ENCODE measurements at places on chromosomes 12 and 14.

GRCh38 chr12:3042394-3042793 is 34.8 kb upstream of the TSPAN9 start:
- no peak for DNase-seq

DNA sequence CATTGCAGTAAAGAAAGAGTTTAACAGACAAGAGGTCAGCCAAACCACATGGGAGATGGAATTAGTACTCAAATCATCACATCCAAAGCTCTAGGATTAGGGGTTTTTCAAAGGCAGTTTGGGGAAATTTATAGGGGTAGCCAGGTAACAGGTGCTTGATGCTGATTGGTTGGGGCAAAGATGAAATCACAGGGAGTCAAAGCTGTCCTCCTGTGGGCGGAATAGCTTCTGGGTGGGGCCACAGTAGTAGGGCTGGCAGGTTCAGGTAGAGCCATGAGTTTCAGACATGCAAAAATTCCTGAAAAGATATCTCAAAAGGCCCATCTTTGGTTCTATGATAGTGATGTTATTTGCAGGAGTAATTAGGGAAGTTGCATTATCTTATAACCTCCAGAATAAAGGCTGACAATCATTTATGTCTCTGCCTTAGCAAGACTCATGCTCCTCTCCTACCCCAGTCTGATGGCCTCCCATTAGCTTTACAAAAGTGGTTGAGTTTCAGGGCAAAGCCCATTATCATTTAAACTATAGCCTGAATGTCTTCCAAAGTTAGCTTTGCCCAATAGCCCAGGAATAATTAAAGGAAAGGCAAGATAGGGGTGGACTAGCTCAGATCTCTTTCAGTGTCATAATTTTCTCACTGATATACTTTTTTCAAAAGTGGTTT is 42.1 kb upstream of the CNTN1 start:
- no peak for DNase-seq

DNA sequence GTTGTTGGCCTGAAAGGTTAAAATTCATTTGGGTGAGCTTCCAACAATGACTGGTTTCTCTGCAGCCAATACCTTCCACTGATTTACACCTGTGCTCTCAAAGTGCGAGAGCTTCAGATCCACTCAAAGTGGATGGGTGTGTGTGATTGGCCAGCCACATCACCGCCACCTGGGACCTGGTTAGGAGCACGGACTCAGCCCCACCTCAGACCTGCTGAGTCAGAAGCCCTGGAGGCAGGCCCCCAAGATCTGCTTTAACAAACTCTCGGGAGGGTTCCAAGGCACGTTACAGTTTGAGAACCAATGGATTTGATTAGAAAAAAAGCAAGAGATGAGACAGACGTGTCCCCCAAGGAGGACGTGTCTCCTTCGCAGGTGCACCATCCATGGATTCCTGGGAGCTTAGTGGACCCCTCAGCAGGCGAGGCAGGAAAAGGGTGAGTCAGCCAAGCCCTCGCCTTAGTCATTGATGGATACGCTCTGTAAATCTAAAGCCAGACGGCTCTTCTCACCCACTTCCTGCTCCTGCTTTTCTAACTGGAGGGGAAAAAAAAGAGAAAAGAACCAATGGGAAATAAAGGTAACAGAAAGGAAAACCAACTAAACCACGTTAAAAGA is 24.5 kb downstream of the FZD10 start:
- DNase-seq = no peak

GRCh38 chr12:130463818-130464670 is 126.4 kb downstream of the PIWIL1 start:
- DNase-seq = no peak

DNA sequence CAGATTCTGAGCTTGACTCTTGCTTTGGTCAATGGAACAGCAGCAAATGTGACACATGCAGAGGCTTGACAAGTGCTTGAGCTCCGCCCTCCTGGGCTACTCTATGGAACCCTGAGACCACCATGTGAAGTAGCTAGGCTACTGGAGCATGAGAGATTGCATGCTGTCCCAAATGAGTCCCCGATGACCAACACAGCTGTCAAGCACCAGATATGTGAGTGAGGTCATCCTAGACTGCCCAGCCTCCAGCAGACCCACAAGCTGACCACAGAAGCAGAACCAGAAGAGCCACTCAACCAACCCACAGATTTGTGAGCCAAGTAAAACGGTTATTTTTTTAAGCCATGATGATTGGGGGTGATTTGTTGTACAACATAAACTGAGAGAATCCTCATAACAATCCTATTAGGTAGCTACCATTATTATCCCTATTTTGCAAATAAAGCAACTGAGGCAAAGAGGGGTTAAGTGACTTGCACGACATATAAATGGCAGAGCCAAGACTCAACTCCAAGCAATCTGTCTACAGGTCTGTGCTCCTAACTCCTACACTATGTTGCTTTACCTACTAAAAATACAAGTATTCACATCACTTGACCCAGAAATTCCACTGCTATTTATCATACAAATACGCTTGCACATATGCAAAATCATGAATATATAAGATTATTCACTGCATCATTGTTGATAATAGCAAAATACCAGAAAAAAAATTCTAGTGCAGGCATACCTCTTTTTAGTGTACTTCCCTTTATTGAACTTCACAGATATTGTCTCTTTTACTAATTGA is 136.2 kb downstream of the NDUFA12 start:
- DNase-seq = no peak

GRCh38 chr12:3379079-3379478 is 111.9 kb upstream of the PRMT8 start:
- no peak for DNase-seq

GRCh38 chr14:75271514-75271913 is 7.1 kb upstream of the FOS start:
- DNase-seq = no peak

GRCh38 chr14:58849601-58850000 is 211.8 kb downstream of the DACT1 start:
- no peak for DNase-seq

DNA sequence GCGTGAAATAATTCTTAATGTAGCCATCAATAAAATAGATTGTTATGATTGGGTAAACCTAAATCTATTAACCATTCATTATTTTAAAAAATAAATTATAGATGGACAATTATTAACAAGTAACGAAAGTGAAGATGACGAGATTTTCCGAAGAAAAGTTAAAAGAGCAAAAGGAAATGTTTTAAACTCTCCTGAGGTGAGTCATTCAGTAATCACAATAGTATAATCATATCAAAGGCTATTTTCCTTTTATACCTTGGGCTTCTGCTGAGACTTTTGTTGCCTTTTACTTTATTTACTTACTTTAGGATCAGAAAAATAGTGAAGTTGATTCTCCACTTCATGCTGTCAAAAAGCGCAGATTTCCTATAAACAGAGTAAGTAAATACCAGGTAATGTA is 45.6 kb downstream of the FANCM start:
- DNase-seq = no peak

GRCh38 chr14:69107407-69108003 is 45.4 kb downstream of the DCAF5 start:
- peak; percentile 15 for DNase-seq

DNA sequence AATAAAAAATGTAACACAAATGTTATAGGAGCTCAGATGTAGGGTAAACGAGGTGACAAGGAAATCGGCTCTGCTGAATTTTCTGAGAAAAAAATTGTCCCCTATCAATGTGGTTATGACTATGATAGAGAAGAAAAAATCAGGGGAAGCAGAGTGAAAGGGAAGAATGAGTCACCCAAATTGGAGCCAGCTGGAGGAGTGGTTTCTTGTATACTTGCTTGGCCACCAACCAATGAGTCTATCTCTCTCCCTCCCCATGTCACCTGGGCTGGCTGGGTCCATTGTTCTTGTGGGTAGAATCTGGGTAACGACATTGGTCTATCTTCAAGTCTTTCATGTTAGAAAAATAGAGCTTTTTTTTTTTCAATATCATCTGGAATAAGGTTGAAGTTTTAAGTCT is 196.6 kb upstream of the FLRT2 start:
- no peak for DNase-seq

GRCh38 chr12:111887926-111888745 is 46.1 kb downstream of the MAPKAPK5 start:
- DNase-seq = no peak

DNA sequence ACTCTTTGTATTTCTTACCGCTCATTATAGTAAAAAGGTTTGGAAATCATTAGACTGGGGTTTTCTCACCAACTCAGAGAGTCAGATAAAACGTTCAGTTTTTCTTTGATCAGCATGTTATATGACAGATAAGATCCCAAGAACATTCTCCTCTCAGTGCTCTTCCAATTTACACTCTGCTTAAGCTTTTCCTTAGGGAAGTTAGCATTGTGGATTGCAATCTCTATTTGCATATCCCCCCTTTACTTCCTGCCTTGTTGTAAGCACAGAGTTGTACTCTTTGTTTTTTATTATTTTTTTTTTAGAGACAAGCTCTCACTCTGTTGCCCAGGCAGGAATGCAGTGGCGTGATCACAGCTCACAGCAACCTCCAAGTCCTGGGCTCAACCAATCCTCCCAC is 11.4 kb upstream of the CFAP54 start:
- DNase-seq = no peak

DNA sequence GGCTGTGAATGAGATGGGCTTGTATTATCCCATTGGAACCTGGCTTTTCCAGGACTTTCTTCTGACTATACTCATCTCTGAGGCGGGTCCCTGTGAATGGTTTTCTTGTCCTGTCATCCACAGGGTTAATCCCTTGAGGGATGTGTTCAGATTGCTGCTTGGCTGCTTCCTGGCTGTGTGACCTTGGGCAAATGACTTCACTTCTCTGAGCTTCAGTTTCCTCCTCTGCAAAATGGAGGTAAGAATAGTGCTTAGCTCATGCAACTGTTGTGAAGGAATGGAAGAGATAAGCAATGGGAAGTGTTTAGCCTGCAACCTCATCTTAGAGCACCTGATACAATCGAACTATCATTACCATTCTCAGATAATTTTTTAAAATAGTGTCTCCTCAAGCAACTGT is 32.1 kb upstream of the PPP1CC start:
- DNase-seq = no peak

GRCh38 chr14:91899806-91900205 is 32.5 kb upstream of the TC2N start:
- DNase-seq = no peak

GRCh38 chr12:58529897-58530741 is 390.2 kb downstream of the LRIG3 start:
- no peak for DNase-seq

DNA sequence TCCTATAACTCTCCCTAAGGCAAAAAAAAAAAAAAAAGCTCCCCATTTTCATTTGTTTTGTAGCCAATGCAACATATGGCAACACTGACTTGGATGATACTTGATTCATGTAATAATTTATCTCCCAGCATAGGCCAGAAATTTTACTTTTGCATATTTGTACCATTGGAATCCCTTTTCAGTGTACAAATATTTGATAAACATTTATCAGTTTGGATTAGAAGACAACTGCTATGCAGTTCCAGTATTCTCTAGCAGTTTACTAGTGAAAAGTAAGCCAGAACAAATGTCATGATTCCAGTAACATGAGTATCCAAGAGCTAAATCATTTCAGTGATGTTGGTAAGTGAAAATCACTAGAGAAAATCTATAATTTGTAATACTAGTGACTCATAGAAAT is 392.3 kb downstream of the CCER1 start:
- no peak for DNase-seq

DNA sequence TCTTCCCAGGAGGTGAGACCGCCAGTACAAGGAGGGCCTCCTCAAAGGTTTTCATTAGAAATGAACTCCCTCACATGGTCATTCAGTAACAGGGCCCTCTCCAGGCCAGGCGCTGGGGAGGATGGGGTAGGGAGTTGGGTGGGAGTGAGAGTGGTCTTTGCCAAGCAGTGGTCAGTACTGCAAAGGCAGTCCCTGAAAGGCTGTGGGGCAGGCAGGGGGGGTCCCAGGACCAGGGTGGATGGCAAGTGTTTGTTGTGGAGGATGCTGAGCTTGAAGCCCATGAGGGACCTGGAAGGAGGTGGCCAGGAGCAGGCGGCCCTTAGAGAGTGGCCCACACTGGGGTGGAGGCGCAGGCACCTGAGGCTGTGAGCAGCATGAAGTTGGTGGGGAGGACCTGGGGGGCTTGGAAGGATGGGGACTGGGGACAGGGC is 26.1 kb downstream of the CEP170B start:
- no peak for DNase-seq
